ENCODE measurements at places on chromosomes 4 and X.

DNA sequence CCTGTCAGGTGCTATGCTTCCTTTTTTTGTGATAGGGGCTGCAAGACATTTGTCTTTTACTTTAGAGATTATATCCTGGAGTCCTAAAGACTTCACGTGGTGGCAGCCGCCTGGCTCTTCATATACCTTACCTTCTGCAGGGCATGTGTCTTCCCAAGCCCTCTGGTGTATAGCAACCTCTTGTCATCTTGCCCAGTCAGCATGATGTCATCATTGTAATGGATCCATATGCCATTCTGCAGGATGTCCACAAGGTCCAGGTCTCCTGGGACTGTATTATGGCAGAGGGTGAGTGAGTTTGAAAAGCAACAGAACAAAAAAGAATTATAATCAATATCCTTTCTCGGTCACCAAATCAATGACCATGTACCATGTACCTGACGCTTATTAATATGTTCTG lies 82.2 kb upstream of the SCOC start:
- no peak for DNase-seq

- no peak for DNase-seq
Measured at GRCh38 chrX:54166915-54167314, 16.1 kb downstream of the FAM120C start.

DNA sequence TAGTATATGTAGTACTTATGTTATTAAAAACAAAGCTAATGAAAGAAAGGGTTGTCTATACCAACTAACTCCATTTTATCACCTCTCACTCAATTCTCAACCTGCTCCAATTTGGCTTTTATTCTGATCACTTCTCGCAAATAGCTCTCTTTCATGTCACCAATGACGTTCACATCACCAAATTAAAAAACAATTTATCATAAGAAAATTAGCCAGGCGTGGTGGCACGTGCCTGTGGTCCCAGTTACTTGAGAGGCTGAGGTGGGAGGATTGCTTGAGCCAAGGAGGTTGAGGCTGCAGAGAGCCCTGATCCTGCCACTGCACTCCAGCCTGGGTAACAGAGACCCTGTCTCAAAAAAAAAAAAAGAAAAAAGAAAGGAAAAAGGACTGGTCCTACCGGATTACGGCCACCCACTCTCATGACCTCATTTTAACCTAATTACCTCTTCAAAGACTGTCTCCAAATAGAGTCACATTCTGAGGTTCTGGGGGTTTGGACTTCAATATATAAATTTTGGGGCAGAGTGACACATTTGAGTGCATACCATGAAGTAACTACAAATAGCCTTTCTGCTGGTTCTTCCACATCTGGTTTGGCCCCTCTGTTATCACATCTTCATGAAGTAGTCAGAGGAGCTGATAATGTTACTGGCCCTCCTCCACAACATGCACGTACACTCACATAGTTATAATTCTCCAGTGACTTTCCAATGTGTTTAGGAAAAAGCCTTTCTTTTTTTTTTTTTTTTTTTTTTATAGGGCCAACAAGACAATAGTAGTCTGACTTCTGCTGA lies 15.8 kb upstream of the RBMX start:
- DNase-seq = no peak

DNA sequence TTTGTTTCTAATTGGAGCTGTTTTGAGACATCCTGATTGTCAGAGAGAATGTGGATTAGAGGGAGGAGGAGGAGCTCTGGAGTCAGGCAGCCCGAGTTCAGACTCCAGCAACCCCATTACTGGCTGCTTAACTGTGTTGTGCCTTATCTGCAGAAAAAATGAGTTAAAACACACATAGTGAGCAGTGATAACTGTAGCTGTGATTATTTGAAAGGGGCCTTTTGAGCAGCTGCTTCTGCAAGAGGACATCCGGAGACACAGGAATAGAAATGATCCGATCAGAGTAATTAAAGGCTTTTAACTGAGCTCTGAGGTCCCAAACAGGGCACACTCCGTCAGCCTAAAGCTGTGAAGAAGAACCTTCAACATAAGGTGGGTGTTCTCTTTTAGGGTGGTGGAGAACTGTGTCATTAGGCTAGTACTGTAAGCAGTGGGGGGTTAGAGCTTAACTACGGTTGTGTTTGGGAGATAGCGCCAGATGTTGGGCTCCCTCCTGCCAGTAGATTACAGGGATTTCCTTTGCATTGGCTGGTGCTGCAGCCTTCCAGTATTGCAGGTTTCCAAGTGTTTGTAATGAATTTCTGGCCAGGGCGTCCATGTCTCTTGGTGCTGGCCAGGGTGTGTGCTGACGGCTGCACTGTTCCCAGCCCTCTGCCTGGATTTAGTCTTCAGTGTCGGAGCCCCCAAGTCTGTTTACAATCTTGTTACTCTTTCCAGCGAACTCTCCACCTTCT lies 24.3 kb downstream of the ADD1 start:
- DNase-seq = no peak

GRCh38 chr4:4507923-4508322 lies 33.9 kb downstream of the STX18 start:
- no peak for DNase-seq

DNA sequence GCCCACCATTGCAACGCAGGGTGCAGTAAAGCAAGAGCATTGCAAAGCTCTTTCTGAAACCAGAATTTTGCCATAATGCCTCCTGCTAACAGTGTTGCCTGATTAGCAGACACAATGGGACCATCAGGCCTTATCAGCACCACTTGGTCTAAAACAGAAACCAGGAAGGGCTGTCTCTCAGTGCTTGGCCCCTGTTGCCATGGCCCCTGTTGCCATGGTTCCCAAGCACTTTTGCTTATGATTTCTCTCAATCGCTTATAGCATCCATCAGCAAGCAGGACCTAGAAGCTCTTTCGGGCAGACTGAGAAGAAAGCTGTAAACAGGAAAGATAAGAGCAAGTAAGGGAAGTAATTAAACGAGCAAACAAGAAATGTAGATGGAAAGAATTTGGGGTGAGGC lies 36.8 kb downstream of the RTL5 start:
- DNase-seq = no peak

DNA sequence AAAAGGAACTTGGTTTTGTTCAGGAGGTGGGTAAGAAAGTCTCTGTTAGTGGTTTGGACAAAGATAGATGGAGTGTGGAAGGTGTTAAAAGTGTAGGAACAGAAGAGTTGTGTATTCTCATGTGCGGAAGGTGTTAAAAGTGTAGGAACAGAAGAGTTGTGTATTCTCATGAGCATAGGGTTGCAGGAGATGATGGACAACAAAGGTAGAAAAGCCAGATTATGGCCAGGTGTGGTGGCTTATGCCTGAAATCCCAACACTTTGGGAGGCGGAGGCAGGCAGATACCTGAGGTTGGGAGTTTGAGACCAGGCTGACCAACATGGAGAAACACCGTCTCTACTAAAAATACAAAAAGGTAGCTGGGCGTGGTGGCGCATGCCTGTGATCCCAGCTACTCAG lies 2.5 kb downstream of the RPL34 start:
- no peak for DNase-seq

- peak; percentile 69 for DNase-seq
Measured at GRCh38 chrX:44483965-44484606, 58.6 kb downstream of the FUNDC1 start.

DNA sequence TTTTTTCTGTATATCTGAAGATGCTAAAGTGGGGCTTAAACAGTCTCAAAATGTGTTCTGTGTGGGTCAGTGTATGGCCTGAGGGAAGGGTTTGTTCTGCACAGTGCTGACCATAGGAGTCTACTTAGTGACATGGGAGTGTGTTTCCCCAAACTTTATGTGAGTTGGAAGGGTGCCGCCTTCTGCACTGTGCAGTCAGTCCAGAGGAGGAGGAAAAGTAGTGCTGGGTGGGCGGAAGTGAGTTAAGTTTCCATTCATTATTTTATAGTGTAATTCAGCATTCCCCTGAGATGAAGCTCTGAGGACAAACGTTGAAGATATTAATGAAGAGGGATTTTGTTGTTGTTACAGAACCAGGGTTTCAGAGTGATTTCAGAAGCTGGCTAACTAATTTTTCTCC lies 2.9 kb downstream of the CHST7 start:
- no peak for DNase-seq

DNA sequence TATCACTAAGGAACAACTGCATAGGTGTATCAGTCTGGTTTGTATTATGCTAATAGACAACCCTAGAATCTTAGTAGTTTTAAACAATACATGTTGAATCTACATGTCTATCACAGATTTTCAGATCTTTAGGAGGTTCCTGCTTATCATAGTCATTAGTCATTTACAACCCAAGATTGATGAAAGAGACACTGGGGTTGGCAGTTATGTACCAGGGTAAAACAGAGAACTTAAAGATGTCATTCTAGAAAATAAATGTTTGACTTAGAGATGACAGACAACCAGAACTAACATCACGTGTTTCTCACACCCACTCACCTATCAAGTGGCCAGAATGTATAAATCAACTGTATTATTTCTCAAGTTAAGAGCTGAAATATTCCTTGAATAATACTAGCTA lies 181.9 kb downstream of the PABPC4L start:
- DNase-seq = no peak

All from hematopoietic multipotent progenitor cell treated with erythropoietin and hydrocortisone succinate and interleukin-3 and kit ligand, for 17 days (in vitro differentiated cells).